A549 treated with ZK216348 at 1 μM for 4 hours (cell line): ENCODE measurements at places on chromosomes 7 and 10. TPM values are rescaled to one million over a fixed set of nuclear protein-coding genes. Genes with fewer than 3 reads are reported as not detected.

Gene HIBADH
- 37.6 to 46.0 TPM (median 42.6 TPM) in 5 replicates for total RNA-seq

Gene KCNMA1
- total RNA-seq, result 38.7 to 80.9 TPM (median 73.7 TPM) in 5 replicates

Gene FOXI2
- total RNA-seq, result not detected in 5 replicates

Gene GHRHR
- not detected in 5 replicates for total RNA-seq

Gene PBLD
- 2.6 to 3.5 TPM (median 3.2 TPM) in 5 replicates for total RNA-seq

Gene POM121L12
- total RNA-seq, result not detected in 5 replicates

Gene ENKUR
- total RNA-seq, result 0.25 to 0.48 TPM (median 0.37 TPM) in 5 replicates
